Adipose tissue (tissue), 3 donors: ENCODE measurements at places on chromosomes 1 and 21. TPM values are rescaled to one million over a fixed set of nuclear protein-coding genes. Genes with fewer than 3 reads are reported as not detected.

LY9 gene
- polyA plus RNA-seq = 0.44 TPM

CDC20 gene
- polyA plus RNA-seq = 0.89 TPM

MCOLN2 gene
- polyA plus RNA-seq = 0.38 TPM

ADORA3 gene
- polyA plus RNA-seq = 2.6 TPM

GRHL3 gene
- polyA plus RNA-seq = 0.08 TPM

KCNE2 gene
- polyA plus RNA-seq = not detected

ARHGAP29 gene
- 19.2 TPM for polyA plus RNA-seq

CFHR1 gene
- 1.3 TPM for polyA plus RNA-seq

NBPF6 gene
- polyA plus RNA-seq = not detected

SELE gene
- polyA plus RNA-seq = 7.6 TPM

KMO gene
- 1.0 TPM for polyA plus RNA-seq

NTNG1 gene
- polyA plus RNA-seq = 0.43 TPM
